ENCODE measurements at places on chromosomes 4 and X.

DNA sequence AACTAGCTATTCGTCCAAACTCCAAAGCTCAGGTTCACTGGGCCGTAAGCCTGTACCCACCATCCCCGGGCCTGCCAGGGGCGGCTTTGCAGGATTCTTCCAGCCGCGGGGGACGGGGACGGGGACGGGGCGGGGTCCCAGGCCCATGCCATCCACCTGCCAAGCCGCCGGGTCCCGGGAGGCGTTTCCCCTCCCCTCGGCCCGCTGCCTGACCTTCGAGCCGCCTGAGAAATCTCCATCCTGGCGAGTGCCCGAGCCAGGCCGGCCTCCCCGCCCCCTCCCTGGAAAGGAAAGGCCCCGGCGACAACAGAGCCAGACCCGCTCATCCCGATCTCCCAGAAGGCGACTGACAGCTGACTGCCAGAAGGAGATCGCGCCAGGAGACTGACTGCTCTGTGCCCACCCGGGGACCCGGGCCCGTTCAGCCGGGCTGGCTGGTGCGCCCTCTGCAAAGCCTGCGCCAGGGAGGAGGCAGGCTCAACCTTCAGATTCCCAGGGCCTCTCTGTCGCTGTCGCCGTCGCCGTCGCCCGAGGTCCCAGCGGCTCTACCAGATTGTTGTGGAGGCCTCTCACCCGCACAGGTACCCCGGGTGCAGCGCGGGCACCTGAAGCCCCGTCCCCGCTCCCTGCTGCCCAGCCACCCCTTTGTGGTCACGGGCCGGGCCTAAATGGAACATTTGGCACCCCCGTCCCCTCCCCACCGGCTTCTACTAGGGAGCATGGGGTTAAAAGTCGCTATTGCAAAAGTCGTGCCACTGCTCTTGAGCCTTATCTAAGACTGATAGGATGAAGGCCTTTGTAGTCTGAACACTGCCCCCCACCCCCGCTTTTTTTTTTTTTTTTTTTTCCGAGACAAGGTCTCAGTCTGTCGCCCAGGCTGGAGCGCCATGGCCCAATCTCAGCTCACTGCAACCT, at the start of gene RGN:
Gene RGN, plus strand, starts transcription at position 315 of the 915 bp plus-strand sequence. CDS start 2,702 bp downstream, outside the sequence.
- DNase-seq = no peak

DNA sequence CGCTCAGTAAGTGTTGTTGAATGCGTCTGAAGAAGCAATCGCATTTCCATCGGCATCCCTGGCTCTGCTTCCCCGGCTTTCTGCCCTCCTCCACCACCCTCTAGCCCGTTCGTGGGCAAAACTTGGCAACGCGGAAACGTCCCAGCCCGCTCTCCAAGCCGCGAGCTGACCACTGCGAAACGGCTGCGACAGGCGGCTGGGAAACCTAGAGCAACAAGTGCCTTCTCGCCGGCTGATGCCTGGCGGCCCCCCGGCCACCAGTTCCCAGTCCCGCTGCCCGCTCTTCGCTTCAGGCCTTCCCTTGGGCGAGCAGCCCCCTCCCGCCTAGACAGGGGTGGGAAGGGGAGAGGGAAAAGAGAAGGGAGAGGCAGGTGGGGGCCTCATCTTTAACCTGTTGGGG, 837 bp downstream of the CITED1 start:
- DNase-seq = no peak

DNA sequence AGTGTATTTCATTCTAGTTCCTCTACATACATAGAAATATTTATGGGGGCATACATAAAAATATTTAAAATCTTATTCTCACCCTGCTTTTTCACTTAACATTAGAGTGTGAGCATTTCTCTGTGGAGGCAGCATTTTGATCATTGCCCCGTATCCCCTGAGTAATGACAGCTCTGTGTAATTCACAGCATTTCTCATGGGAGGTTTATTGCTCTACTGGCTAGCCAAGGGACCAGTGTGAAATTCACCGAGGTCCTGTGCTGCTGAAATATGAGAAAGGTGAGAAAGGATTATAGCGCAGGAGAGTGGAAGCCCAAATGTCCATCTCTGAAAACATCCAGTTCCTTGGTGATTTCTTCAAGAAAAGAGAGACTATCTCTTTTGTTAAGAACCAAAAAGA, 22.9 kb downstream of the PDGFC start:
- no peak for DNase-seq

DNA sequence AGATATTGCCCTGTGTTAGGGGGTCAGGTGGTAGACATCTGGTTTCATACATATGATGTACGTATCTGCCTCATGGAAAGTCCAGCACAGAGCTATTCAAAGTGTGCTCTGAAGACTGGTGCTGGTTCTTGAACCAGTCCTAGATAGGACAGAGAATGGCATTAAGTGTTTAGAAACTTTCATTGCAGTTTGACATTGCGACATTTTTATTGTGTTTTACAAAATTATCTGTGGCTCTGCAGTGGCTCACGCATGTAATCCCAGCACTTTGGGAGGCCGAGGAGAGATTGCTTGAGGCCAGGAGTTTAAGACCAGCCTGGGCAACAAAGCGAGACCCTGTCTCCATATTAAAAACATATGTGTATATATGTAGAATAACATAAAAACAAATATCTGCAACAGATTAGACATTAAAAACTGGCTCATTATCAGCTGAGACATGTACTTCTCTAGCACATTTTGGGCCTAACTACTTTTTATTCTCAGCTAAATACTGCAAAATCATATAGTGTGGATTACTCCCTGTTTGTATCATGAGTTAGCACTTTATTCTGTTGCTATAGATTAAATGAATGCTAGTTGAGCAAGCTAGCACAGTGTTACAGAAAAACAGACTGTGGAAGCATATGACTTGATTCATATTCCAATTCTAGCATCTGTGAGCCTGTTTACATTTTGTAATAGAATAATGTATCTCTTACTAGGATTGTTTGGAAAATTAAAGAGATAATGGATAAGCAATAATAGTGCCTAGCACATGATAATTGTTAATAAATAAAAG, 57.1 kb downstream of the USP9X start:
- no peak for DNase-seq

GRCh38 chr4:176034499-176034898, 31.1 kb upstream of the WDR17 start:
- DNase-seq = no peak

GRCh38 chrX:118773782-118774181, 46.4 kb downstream of the IL13RA1 start:
- DNase-seq = no peak

GRCh38 chr4:138953961-138954371, 61.6 kb upstream of the NOCT start:
- DNase-seq = no peak

GRCh38 chrX:26747877-26748276, 531.9 kb downstream of the MAGEB5 start:
- no peak for DNase-seq

DNA sequence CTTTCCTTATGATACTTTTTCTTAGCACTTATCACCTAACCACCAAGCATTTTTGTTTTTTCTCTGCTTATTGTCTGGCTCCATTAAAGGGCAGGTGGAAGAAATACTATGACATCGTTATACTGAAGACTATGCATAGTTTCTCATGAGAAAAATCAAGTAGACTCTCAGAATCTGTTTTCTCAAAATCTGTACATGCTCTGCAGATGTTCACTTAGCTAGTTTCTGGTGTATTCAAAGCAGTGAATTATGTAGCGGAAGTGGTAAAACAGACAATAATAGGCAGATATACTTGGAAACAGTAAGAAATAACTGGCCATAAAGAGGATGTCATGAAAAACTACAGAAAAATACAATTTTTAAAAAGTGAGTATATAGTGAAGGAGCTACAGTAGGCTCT, 146.0 kb downstream of the STIM2 start:
- DNase-seq = no peak

DNA sequence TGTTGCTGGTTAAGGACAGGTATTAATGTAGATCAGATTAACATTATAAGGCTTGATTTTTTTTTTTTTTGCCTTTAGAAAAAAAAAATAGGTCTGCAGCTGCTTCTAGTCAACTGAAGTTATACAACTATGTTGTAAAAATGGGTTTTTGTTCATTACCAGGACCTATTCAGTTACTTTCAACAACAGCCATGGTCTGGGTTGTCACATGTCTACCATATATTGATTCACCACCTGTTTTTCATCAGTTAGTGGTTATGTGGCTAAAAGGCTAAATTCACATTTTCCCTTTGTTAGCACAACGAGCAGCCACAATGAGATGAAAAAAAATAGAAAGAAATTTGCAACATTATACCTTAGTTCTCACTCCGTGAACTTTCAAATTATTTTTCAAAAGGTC, 45.5 kb downstream of the GLRB start:
- no peak for DNase-seq

DNA sequence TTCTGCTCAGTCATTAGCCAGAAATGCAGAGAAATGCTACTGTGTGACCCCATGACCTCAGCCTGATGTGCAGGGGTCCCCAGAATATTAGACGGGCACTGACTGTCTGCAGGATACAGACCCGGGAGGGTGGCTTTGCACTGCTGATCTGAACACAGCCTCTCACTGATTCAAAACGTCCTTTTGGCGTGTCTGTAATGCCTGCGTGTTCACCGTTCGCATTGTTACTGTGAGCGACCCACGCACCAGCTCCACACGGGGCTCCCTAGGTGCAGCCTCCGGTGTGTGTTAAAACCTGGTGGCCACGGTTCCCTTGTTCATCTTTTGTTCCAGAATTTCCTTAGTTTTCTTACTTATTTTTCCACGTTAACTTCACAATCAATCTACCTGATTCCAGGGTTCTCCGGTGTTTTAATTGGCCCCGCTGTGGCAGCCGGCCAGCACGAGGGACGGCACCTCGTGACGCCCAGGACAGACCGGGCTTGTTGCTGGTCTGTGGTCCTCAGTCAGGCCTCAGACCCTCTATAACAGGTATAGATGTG, 32.0 kb upstream of the SPON2 start:
- no peak for DNase-seq

DNA sequence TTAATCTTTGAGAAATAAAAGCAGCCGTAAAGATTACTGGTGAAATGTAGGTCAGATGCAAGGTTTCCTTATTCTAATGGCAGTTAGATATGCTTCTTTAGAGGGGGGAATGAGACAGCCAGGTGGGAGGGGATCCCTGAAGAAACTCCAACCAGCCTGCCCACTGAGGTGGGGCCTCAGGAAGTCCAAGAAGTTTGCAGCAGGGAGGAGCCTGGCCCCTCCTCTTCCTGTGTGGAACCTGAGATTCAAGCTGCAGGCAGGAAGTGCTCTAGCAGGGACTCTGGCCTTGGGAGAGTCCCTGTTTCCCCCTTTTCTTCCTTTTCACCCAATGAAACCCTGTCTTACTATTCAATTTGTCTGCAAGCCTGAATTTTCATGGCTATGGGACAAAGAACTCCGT, 101.4 kb upstream of the SLITRK2 start:
- no peak for DNase-seq

- DNase-seq = no peak
Measured at GRCh38 chr4:189436207-189436606, 504.5 kb upstream of the FRG1 start.

GRCh38 chr4:110622841-110623717, at the start of gene PITX2:
TSS of gene PITX2 (minus strand) at chr4:110623077. CDS start at chr4:110622460, 617 bp downstream.
- peak; percentile 89 for DNase-seq

GRCh38 chr4:100894339-100894870, 376.6 kb upstream of the EMCN start:
- no peak for DNase-seq

DNA sequence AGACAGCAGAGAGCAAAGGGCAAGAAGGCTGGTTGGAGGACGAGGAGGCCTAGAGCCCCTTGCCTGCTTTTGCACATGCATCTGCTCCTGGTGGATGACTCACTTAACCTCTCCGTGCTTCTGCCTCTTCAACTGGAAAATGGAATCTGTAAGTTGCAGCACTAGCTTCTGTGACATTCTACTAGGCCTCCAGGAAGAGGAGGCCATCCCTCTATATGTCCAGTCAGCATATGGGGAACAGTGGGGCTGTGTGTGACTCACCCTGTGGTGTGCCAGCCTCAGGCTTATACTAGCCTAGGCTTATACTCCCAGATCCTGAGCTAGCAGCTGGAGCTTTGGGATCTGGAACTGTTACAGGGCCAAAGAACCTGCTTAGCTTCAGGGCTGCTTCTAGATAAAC, 36.0 kb downstream of the RTL9 start:
- DNase-seq = no peak

- no peak for DNase-seq
Measured at GRCh38 chr4:139368998-139369397, 66.7 kb upstream of the NDUFC1 start.

DNA sequence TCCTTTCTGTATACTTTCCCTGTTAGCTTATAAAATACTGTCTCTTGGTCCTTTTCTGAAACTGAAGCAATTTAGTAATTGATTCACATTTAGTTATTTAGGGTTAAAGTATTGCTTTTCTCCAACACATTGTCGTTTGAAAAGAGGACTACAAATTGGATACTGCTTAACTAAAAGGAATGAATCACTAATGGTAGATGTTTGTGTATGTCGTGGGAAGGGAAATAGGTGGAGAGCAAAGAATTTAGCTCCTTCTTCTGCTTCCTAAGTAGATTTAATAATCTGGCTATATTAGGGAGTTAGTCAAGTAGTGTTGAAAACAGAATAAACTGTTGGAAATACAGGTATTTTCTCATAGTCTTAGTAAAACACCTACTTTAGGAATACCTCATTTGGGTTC, 27.9 kb downstream of the SLAIN2 start:
- no peak for DNase-seq

DNA sequence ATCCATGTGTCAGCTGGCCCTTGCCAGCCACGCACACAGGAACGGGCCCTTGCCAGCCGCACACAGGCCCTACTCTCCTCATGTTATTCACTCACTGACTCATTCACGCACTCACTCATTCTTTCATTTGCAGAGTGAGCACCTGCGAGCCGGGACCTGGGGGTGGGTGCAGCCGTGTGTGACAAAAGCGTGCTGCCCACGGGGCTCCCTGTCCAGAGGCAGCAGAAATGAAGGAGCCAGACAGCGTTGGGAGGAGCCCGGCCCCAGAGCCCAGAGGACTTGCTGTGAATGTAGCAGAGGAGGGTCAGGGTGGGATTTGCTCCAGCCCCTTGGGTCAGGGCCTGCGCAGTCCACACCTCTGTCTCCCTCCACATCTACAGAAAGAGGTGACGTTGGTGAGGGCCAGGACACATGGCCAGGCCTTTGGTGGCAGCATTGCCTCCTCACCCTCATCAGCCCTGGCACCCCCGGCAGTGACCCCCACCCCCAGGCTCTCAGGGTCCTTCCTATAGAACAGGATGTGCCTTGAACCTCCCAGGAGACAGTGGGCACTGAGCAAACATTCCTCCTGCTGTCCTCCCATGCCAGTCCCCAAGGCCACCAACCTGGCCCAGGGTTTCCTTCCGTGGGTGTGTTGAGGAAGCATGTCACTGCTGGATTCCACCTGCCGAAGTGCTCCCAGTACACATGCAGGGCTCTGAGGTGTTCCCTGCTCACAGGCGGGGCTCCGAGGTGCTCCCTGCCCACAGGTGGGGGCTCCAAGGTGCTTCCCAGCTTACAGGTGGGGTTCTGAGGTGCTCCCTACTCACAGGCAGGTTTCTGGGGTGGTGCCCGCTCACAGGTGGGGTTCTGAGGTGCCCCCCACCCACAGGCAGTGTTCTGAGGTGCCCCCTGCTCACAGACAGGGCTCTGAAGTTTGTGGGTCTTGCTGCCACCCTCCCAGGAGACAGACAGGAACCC, 105.7 kb downstream of the HMX1 start:
- no peak for DNase-seq

GRCh38 chr4:170269950-170270349, 180.2 kb upstream of the AADAT start:
- DNase-seq = no peak

- no peak for DNase-seq
Measured at GRCh38 chr4:157888281-157888680, 284.5 kb downstream of the GASK1B start.

Measured in germinal center (tissue), 1 donor.